ENCODE measurements at places on chromosomes 3 and 15.

DNA sequence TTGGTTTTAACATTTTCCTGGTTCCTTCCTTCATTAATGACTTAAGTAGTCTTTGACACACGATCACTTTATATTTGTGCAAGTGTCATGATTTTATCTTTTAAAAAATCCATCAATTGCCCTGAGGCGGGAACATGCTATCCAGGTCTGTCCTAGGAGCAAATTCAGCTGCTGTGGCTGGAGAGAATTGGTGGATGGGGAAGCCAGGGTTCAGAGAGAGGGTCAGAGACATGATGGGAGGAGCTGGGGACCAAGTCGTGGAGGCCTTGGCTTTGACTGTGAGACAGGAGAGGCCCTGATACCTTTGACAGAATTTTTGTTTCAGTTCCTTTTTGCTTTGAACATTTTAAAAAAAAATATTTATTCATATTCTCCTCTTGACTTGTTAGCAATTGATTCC lies 89.0 kb downstream of the CHRNA7 start:
- no peak for DNase-seq

GRCh38 chr3:131361464-131362421 lies 19.8 kb upstream of the NUDT16 start:
- peak; percentile 80 for DNase-seq

DNA sequence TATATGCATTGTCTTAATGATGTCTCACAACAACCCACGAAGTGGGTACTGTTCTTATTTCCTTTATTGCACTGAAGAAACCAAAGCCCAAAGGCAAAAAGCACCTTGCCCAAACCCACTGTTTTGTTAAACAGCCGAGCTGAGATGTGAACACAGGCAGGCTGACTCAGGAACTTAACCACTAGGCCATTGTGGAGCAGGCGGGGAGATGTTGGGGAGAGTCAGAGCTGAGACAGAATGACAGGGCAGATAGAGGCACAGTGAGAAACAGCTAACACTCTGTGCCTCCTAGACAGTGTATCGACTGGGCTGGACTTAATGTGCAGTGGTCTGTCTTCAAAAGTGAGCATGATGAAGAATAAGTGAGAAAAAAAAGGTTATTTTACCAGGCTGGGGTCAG lies 56.5 kb downstream of the RPLP1 start:
- DNase-seq: no peak

GRCh38 chr3:119333773-119334509 lies 39.8 kb downstream of the ARHGAP31 start:
- no peak for DNase-seq

DNA sequence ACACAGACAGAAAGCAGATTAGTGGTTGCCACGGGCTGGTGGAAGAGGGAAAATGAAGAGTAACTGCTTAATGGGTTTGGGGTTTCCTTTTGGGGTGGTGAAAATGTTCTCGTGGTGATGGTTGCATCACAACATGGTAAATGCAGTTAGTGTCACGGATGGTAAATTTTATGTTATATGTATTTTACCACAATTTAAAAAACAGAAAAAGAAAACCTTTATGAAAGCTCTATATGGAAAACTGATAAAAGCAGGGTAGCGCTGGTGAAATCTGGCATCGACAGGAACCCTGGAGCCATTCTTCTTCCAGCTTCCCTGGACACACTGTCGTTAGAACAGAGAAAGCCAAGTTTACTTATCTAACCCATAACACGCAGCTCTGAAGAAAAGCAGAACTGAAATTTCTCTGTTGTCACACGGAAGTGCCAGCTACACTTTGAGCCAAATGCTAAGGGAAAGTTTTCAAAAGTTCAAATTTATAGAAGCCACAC lies 287.7 kb upstream of the NR2F2 start:
- DNase-seq: no peak

GRCh38 chr3:177672252-177672911 lies 475.1 kb upstream of the TBL1XR1 start:
- no peak for DNase-seq

- DNase-seq: no peak
Observed at GRCh38 chr3:133096900-133097613, 58.9 kb downstream of the TMEM108 start.

GRCh38 chr15:31236184-31237042 lies 90.2 kb upstream of the KLF13 start:
- no peak for DNase-seq

DNA sequence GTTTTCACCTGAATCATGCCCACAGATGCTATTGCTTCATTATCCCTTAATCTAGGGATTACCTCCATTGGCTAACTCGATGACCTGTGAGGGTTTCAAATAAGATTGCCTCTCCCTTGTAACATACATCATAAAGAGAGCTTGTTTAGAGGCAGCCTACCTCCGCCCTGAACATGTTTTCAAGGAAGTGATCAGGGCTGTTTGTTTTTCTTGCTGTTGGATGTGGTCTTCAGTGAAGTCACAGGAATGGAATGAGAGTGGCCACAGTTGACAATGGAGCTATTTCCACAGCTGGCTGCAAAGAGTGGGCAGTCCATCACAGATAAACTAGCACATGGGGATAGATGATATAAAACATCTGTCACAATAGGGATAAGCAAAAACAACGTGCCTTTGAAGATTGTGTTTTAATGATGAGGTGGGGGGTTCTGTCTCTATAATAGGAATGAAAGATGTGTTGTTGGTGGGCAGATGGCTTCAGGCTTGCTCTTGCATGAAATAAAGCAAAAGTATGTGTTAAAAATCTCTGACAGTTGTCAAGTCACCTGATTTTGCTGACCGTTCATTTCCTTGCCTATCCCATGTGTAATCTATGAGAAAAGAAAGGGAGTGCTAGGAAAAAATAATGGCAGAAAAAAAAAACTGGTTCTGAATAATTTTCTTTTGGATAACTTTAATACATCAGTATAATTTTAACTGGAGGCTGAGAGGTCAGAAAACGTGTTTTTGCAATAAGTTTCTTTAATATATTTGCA lies 642.3 kb downstream of the RBMS3 start:
- DNase-seq: no peak

GRCh38 chr15:91839867-91840266 lies 13.6 kb upstream of the SLCO3A1 start:
- DNase-seq: no peak

GRCh38 chr15:100463515-100463914 lies 65.2 kb downstream of the CERS3 start:
- no peak for DNase-seq

DNA sequence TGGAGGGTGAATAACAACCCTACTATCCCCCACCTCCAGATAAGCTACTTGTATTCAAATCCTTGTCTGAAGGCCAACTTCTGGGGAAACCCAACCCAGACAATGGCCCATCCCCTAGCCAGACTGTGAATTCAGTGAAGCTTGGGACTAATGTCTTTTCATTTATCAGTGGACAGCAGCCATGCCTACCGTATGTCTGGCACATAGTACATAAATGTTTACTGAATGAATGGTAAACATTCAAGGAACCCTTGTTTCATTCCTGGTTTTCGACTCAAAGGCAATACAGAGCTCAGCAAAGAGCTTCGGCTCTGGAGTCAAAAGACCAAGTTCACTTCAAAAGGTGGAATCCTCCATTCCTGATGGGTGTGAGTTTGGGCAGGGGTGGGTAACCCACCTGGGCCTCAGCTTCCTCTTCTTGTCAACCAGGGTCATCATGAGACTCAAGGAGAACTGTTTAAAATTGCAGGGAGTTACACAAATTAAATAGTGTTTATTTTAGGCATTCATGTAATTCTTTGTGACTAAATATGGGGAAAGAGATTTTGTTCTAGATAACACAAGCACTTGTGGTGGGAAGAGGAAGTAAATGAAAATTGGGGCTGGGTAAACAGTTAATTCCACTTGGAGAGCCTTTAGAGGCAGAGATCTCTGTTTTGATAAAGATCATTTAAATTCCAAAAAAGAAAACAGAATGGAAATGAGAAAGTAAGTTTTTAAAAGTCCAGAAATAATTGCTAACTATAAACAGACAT lies 303.7 kb upstream of the WNT5A start:
- no peak for DNase-seq

- DNase-seq: no peak
Observed at GRCh38 chr3:151434151-151434890, 26.5 kb downstream of the IGSF10 start.

GRCh38 chr3:162742159-162742717 lies 1245.6 kb downstream of the OTOL1 start:
- DNase-seq: no peak

DNA sequence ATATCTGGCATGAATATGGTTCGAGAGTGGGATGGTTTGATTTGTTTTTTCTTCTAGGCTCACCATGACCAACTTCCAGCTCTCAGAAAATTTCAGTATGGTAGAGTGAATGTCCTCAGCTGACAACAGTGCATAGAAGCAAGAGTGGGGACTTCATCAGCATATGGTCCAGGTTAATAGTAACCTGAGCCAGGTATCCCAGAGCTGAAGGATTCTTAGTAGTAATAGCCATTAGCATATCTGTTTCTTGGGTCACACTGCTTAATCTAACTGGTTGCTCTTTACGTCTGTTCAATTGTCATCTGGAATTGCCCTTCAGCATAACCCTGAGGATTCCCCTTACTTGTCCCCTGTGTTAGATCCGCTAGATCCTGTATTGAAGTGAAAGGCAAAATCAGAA lies 151.8 kb downstream of the GMNC start:
- DNase-seq: no peak

DNA sequence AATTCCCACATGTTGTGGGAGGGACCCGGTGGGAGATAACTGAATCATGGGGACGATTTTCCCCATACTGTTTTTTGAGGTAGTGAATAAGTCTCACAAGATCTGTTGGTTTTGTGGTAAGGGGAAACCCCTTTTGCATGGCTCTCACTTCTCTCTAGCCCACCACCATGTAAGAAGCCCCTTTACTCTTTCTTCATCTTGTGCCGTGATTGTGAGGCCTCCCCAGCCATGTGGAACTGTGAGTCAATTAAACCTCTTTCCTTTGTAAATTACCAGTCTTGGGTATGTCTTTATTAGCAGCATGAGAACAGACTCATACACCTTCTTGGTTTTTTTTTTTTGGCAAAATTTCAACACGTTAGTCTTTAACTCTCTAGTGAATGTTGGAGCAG lies 18.1 kb downstream of the ARL8B start:
- no peak for DNase-seq

- DNase-seq: peak; percentile 51
Observed at GRCh38 chr3:146640955-146641867, 36.1 kb upstream of the PLSCR5 start.

DNA sequence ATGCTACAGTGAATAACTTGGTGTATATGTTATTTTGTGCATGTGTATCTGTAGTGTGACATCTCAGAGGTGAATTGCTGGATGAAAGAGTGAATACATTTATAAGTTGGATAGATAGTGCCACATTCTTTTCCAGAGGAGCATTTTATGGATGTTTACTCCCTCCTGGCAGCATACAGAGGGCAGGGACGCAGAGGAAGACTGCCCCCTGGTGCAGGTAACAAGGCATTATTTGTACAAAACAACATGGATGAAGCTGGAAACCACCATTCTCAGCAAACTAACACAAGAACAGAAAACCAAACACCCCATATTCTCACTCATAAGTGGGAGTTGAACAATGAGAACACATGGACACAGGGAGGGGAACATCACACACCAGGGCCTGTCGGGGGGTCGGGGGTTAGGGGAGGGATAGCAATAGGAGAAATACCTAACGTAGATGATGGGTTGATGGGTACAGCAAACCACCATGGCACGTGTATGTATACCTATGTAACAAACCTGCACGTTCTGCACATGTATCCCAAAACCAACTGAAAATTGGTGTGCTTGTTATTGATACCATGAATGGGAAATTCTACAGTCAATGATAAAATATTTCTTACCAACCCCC lies 57.9 kb upstream of the CTXND1 start:
- DNase-seq: peak; percentile 62

DNA sequence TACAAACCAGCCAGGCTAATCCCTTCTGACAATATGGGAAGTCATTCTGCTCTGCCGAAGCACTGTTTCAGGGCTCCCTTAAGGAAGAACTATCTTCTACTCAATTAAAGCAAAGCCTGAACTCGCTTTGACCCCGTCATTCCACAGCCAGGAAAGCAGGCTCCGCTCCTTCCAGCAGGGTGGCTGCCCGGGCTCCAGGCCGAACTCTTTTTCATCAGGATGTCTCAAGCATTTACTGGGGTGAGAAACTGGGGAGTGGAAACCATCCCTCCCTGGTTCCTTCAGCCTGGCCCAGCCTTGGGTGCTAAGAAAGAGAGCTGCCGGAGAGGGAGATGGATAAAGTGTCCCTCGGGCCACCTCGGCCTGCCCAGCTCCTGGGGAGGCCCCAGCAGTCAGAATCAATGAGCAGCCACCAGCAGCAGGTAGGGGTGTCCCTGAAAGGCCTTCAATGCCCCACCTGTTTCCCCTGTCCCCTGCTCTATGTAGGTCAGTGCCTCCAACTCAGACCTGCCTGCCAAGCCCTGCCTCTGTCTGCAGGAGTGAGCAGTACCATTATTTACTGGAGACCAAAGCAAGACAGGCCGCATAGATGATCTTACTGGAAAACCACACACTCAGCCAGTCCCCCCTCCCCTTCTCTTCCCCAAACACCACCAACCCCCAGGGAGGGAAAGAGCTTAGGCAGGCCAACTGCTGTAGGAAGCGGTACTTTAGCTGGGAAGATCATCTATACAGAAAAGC lies 225.6 kb upstream of the TLE3 start:
- DNase-seq: peak; percentile 65

DNA sequence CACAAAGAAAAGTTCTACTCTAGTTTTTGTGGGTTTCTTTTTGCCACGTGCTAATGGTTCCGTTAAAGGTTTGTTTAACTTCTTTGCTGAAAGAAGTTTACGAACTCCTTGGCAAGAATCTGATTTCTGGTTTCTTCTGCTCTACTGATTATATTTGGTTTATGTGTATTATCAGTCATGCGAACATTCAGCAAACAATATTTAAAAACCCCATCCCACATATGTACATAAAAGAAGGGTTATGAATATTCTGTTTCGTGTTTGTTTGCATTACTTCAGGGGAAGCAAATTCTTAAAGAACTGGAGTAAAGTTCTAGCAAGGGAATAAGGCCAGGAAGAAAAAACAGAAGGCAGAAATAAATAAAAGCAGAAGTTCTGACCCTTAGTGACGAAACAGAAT lies 9.8 kb downstream of the LARS2 start:
- DNase-seq: no peak

DNA sequence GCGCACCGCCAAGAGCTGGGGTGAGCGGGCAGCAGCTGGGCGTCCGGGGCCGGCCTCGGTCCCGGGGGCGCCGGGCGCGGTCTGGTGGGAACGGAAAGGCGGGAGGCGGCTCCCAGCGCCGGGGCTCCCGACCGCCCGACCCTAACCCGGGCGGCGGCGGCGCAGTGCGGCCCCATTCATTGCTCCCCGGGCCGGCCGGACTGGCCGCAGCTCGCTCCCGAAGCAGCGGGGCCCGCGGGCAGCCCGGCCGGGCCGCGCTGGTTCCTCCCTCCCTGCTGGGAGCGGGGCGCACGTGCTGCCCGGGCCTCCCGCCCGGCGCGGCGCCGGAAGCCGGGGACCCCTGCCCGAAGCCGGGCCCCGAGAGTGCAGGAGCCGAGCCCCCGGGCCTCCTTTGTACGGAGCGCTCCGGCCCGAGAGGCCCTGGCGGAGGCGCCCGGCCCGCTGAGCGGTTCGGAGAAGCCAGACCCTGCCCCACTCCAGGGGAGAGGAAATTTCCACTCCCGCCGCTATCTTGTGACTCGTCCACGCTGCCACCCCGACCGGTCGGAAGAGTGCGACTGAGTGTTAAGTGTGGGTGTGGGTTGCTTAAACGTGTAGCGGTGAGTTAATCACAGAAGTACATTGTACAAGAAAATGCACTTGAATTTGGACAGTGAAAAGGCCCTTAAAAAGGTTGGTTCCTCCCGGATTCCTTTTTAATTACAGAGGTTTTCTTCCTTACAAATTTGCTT lies 613 bp downstream of the ATP1B3 start:
- peak; percentile 77 for DNase-seq

- DNase-seq: no peak
Observed at GRCh38 chr3:178048768-178049167, 487.5 kb upstream of the KCNMB2 start.

GRCh38 chr3:14263317-14264005 lies 84.8 kb downstream of the LSM3 start:
- DNase-seq: no peak
